ENCODE measurements at places on chromosomes 1 and 21.

GRCh38 chr1:23111600-23112535 is 56.8 kb downstream of the LUZP1 start:
- DNase-seq = no peak

DNA sequence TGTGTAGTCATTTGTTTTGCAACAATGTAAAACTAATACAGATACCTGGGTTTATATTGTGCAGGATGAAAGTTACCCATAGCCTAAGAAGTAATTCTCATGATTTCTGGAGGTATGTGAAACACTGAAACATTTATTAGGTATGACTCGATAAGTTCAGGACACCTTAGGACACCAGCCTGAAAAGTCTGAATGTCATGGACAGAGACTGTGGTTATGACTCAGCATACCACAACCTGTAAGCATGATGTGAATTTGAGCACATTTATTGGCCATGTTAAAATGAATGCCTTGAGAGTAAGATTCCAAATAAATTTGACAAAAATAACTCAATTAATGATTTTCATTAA is 1471.7 kb upstream of the B3GALT2 start:
- DNase-seq = no peak

DNA sequence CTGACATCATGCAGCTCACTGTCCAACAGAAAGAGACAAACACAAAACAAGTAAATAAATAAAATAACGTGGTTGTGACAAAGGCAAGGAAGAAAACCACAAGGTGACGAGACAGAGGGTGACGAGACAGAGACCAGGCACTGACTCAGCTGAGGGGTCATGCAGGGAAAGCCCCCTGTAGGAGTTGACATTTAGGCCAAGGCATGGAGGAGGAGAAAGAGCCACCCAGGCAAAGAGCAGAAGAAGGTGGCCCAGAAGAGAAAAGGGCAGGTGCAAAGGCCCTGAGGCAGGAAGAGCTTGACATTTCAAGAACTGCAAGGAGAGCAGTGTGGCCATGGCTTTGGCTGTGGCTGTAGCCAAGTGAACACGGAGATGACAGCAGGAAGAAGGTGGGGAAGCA is 65.1 kb upstream of the ID3 start:
- peak; percentile 66 for DNase-seq

DNA sequence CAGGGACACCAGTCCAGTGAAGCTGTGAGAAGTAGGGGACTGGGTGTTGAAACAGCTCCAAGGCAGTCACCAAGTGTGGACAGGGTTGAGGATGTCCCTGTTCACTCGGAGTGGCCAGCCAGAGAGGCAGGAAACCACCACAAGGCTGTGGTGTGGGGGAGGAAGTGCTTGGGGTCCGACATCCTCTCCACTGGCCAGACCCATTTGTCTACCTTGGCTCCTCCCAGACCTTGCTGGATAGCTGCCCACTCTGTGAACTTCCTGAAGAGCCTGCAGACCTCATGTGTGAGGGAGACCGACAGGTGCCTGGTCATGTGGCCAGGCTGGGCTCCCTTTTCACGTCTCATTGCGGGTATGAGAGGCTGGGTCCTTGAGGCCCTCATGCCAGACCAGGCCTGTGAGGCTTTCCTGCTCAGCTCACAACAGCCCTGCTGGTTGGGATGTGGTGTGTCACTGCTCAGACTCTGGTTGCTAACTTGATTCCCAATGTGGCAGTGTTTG is 21.8 kb downstream of the CYP4B1 start:
- DNase-seq = peak; percentile 1

GRCh38 chr1:208248991-208249696 is 5.0 kb upstream of the PLXNA2 start:
- no peak for DNase-seq

- DNase-seq = no peak
These were observed 6.4 kb upstream of the TMCO2 start for GRCh38 chr1:40241362-40241761.

GRCh38 chr21:37855647-37856625 is 60.3 kb downstream of the KCNJ6 start:
- no peak for DNase-seq

DNA sequence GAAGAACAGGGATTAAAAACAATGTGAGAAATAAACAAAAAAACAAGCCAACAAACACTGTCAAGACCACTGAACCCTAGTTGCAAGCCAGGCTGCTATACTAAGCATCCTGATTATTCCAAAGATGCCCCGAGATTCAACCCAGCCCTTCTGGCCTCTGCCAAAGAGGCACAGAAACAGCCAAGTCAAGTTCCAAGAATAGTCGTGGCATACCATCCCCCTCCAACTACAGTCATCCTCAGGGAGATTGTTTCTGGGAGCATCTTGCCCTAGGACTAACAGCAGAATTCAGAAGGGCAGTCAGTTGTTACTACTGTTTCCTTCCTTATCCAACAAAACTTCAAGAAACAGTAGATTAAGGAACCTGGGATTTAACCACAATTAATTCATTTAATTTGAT is 52.3 kb downstream of the ABL2 start:
- DNase-seq = no peak

DNA sequence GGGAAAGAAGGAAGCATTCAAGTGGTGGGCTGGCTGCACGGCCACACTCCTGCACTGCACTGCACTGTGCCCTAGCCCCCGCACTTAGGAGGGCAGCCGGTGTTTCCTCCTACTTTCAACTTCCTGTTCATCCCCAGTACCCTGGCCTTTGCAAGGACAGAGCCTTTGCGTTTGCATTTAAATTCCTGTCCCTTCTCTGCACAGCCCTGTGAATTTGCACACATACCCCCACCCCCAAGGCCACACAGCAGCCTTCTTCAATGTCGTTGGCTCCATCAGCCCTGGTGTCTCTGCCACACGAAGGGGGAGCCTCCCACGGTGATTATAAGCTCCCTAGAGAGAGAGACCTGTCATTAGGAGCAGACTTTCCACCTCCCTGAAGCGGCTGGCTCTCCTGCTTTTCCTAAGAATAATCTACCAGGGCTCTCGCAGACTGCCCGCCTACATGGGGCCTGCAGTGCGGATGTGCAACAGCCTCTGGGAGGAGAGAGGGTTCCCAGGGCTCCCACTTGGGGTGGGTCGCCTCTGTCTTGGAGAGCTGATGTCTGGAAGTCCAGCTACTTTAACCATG is 13.2 kb upstream of the SLC45A3 start:
- DNase-seq = no peak

DNA sequence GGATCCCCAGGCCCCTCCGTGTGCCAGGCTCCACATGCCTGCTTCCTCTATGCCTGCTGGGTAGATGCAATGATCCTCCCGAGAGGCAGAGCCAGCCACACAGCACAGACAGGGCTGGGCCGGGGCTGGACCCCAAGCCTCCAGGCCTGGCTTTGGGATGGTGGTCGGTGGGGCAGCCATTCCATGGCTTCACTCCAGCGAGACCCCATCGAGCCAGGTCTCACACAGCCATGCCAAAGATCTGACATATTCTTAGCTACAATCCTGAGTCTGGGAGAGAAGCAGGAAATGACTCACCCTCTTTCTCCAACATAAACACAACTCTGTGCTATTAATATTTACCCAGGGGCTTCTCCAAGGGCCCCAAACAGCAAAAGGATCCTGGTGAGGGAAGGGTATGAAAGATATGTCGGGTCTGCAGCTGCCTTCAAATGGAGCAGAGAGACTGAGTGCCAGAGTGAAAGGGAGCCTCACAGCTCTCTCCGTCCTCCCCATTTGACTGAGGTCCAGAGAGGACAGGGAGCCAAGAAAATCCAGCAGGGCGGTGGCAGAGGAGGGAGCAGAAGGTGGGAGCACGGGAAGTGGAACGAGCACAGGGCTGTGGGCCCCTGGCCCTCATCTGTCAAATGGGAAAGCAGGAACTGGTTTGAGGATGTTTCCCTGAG is 639.5 kb downstream of the MATN1 start:
- DNase-seq = no peak

GRCh38 chr1:23244256-23244761 is 27.0 kb upstream of the HTR1D start:
- DNase-seq = no peak

DNA sequence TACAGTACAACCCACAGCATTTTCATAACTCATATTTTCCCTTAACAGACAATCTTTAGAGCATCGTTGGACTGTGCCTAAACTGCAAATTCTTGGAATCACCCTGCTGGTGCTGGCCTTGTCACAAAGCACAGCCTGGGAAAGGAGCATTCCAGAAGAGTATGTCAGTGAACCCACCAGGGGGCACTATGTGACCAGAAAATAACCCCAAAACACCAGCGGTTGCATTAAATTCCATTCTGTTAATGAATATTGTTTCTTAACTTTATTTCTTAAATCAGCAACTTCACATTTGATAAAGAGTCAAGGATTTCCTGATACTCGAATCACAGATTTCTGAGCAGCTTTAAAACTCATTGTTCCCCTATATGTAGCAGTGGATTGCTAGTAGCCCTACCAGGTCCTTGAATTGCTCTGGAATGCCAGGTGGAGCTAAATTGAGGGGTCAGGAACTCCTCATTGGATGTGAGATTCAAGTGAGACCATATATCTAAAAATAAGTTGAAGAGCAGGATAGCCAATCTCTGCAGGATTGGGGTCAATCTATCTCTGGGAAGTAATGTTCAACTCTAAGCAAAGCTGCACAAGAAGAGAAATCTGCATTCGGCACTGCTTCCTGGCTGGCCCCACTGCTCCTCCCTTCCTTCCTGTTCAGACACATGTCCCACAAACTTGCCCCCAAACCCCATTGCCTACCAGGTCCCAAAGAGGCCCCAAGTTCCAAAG is 12.7 kb upstream of the RAB4A start:
- peak; percentile 55 for DNase-seq

All from GM13977 (cell line).